Hematopoietic multipotent progenitor cell treated with erythropoietin and hydrocortisone succinate and interleukin-3 and kit ligand, for 4 days (in vitro differentiated cells): ENCODE measurements at places on chromosomes 1 and 21.

DNA sequence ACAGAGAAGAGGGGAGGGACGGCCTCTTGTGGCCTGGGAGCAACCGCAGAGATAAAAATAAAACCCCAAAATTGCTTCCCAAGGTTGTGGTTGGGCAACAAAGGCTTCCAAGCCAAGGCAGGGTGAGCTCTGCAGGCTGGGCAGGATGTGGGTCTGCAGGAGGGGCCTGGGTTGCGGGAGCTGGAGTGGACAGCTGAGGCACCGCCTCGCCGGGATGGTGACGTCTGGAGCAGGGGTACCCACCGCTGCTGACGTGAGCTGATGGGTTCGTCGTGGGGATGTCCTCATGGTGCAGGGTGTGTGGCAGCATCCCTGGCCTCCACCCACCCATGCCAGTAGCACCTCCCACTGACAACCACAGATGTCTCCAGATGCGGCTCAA, 3.7 kb downstream of the AURKAIP1 start:
- DNase-seq, result peak; percentile 91

DNA sequence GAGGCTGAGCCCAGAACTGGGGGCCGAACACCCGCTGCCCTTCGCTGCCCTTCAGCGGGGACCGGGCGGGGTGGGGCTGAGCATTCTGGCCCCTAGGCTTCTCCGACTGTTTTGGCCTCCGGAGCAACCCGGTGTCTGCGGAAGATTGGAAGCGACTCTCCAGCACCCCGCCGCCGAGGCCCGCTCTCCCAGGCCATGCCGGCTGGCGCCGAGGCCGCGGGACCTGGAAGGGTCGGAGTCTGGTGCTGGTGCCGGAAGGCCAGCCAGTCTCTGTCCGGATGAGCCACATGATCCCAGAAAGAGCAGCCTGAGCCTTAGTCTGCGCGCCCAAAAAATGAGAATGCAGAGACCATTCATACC, 272.0 kb downstream of the FOXD2 start:
- DNase-seq, result no peak

DNA sequence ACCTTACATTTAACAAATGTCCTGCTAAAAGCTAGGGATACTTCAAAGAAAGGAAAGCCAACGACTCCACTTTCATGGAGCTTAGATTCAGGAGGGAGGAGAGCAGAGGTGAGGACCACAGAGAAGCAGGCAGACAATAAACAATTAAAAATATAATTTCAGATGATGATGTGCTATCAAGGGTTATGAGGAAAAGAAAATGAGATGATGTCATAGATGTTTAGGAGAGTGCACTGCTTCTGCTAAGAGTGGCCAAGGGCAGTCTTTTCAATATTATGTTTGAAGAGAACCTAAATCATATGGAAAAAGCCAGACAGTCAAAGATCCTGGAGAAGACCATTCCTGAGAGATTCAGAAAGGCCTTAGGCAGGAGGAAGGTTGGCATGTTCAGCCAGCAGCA, 66.6 kb upstream of the HOOK1 start:
- DNase-seq, result no peak

- no peak for DNase-seq
These were observed 210.6 kb upstream of the HOOK1 start for GRCh38 chr1:59604191-59604590.

- DNase-seq, result no peak
These were observed 18.6 kb downstream of the NAV1 start for GRCh38 chr1:201557572-201557958.
